ENCODE measurements at places on chromosomes 4 and X.

DNA sequence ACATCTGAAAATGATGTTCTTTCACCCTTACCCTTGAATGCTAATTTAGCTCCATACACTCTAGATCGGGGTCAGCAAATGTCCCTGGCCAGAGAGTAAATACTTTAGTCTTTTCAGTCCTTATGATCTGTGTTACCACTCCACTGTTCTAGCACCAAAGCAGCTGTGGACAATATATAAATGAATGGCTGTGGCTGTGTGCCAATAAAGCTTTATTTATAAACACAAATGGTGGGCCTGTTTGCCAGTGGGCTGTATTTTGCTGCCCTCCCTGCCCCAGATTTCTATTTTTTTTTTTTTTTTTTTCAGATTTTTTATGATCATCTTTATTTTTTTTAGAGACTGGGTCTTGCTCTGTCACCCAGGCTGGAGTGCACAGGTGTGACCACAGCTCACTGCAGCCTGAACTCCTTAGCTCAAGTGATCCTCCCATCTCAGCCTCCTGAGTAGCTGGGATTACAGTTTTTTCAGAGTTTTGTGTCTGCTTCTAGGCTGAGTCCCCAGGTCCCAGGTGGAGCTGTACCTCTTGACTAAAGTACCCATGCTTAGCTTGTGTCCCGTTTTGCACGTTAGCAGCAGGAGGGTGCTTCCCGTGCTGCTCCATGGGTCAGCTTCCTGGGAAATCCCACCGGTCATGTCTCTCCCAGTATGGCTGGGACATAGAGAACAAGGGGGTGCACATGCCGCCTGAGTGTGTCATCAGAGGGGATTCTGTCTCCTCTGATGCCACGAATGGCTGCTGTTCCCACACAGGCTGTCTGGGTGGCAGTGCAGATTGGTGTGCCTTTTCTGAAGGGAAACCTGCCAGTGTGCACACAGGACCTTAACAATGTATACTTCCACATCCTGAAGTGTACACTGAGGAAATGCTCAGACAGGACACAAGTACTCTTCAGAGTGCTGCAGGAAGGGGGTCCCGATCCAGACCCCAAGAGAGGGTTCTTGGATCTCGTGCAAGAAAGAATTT is 16.0 kb upstream of the GRPEL1 start:
- no peak for DNase-seq

- no peak for DNase-seq
Observed at GRCh38 chr4:20256381-20256881, 4.7 kb downstream of the SLIT2 start.

- DNase-seq, result no peak
Observed at GRCh38 chr4:54553001-54553400, 104.8 kb upstream of the KIT start.

DNA sequence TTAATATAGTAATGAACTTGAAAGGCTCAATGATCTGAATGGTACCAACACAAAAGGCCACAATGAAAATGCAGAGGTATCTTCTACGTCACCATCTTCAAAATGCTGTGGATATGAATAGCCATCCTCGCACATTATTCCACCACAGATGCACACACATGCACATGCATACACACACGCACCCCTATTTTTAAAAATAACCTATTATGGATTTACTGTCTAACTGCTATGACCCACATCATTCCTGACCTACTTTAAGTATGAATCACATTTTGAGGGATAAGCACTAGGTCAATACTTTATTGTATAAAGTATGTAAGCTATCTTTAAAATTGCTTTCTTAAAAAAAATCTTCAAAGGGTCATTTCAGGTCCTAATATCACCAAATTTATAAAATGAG is 24.4 kb upstream of the CORIN start:
- no peak for DNase-seq
